ENCODE measurements at places on chromosomes 7 and 10. TPM values are rescaled to one million over a fixed set of nuclear protein-coding genes. Genes with fewer than 3 reads are reported as not detected.

GRCh38 chr10:123229927-123230630 lies 75.9 kb downstream of the BUB3 start:
- DNase-seq, result no peak
- no peaks in the 10 kb centered on the region for H3K27me3 ChIP-seq
- H3K4me1 ChIP-seq, result no peaks in the 10 kb centered on the region
- H3K27ac ChIP-seq, result no peak overlapping the region
- no peak overlapping the region for H3K4me3 ChIP-seq

DNA sequence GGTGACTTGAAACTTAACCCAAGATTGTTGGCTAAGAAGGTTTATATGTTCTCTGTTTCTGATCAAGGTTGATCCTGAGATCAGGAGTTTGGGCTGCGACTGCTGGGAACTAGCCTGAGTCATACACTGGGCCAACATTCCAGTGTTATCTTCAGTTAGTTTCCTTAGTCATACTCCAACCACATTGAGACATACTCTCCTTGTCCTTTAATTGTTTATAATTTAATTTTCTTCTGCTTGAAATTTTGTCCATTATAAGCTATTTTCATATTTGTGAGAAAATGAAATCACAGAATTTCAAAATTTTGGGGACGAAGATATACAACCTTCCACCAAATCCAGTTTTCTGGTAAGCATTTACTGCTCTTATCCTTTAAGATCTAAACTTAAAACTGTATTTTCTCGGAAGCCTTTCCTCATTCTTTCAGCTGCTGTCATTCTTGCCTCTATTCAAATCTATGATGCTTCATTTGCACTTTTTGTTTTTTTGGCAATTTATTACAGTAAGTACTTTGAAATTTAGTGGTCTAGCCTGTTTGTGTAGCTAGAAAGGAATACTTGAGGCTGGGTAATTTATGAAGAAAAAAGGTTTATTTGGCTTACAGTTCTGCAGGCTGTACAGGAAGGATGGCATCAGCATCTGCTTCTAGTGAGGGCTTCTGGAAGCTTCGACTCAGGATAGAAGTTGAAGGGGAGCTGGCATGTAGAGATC lies 63.4 kb upstream of the POT1 start:
- no peaks in the 10 kb centered on the region for H3K36me3 ChIP-seq
- no peak for DNase-seq
- H3K27me3 ChIP-seq, result no peaks in the 10 kb centered on the region
- H3K4me1 ChIP-seq, result no peaks in the 10 kb centered on the region
- no peak overlapping the region for H3K27ac ChIP-seq

- no peaks in the 10 kb centered on the region for H3K4me1 ChIP-seq
- no peaks in the 10 kb centered on the region for H3K27me3 ChIP-seq
- no peaks in the 10 kb centered on the region for H3K36me3 ChIP-seq
- H3K27ac ChIP-seq, result no peak overlapping the region
- no peak overlapping the region for H3K4me3 ChIP-seq
These were observed 422.0 kb downstream of the CALN1 start for GRCh38 chr7:71990138-71990462.

UBN2 gene
- 11.8 TPM for total RNA-seq

- no peak overlapping the region for H3K4me3 ChIP-seq
- H3K27me3 ChIP-seq, result no peaks in the 10 kb centered on the region
- H3K4me1 ChIP-seq, result no peaks in the 10 kb centered on the region
- no peaks in the 10 kb centered on the region for H3K36me3 ChIP-seq
- DNase-seq, result no peak
- no peak overlapping the region for H3K27ac ChIP-seq
These were observed 65.1 kb upstream of the VSTM2A start for GRCh38 chr7:54477083-54477482.

TMEM213 gene
- not detected for total RNA-seq

LRRTM3 gene
- not detected for total RNA-seq

DNA sequence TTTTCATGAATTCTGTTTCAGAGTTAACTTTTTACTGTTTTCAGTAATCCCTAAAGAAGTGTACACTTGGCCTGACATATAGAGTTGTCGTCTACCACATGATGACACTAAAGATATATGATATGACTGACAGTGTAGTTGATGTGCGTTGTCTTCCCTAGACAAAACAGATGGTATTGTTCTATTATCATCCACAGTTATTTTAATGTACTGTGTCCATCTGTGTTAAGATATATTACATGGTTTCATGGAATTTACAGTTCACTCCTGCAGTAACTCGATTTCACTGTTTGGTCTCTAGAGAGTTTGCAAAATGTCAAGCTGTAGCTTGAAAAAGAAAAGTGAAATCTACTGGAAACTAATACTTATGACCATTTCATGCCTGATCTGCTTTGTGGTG lies 18.1 kb downstream of the FOXP2 start:
- H3K27me3 ChIP-seq, result no peaks in the 10 kb centered on the region
- H3K27ac ChIP-seq, result no peak overlapping the region
- no peak overlapping the region for H3K4me3 ChIP-seq
- H3K36me3 ChIP-seq, result no peaks in the 10 kb centered on the region
- no peak for DNase-seq
- H3K4me1 ChIP-seq, result no peaks in the 10 kb centered on the region

FKBP6 gene
- total RNA-seq, result not detected

DNA sequence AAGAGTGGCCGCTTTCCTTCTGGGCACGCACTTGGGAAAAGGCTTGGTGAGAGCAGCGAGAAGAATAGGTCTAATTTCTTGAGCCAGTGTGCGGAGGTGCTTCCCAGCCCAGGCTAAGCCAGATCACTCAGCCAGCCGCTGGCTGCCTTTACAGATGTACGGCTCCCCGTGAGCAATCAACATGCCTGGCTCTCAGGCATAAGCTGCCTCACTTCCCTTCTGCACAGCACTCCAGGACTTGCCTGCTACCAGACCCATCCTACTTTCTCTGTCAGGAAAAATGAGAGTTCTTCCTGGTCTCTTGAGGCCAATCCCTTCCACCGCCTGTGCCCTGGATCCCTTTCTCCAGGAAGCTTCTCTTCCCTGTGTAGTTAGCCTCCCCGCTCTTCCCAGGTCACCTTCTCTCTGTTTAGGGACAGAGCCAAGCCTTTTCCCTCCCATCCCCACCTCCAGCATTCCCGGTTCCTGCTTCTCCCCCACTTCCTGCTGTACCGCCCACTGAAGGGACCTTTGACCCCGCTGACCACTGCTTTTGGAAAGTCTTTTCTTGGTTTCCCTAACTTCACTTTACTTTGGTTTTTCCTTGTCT lies 1.1 kb upstream of the ACTR3C start:
- H3K27ac ChIP-seq, result peak overlapping the region; percentile 99
- peaks cover 43% of the 10 kb centered on the region for H3K36me3 ChIP-seq
- peak overlapping the region; percentile 97 for H3K4me3 ChIP-seq
- peaks cover 39% of the 10 kb centered on the region for H3K4me1 ChIP-seq
- no peaks in the 10 kb centered on the region for H3K27me3 ChIP-seq

PNLIPRP1 gene
- not detected for total RNA-seq

DNA sequence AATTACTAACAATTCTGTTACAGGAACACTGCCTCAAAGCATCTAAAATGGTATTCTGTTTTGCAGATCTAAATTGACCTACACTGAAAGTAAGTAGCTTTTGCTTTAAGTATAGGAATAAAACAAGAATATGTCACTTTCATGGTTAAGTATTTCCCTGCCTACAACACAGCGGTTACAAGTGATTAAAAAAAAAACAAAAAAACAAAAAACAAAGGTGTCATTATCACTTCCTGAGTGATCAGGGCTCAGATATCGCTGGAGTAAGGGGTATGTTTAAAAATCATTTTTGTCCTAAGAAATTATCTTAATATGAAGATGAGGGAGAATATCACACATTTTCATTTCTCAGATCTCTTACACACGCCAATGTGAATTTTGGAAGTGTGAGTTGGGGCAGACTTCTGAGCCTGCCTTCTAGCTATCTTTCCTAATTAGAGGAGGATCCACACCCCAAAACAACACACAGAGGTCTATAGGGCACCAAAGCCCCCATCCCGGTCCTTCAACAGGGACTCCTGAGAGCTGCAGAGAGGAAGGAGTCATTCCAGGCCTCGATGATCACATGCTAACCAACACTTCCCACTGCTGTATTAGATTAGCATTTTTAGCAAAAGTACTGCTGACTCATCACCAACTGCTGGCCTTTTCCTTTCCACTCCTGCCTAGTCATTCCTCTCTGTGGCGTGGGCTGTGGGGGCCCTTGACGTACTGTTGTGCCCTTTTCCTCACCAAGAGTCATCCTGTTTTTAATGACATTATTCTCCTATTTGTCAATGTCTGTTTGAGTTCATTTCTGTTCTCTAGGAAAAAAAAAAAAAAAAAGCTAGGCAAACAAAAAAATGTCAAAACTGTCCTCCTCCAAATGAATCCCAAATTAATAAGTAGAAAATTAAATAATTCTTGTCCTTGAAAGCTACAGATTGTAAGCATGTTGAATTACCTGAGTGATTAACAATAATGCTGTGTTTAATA lies 31.2 kb downstream of the PRTFDC1 start:
- no peaks in the 10 kb centered on the region for H3K27me3 ChIP-seq
- H3K36me3 ChIP-seq, result peaks cover 9% of the 10 kb centered on the region
- H3K4me1 ChIP-seq, result peaks cover 15% of the 10 kb centered on the region

THNSL1 gene
- total RNA-seq, result 2.6 TPM

GRCh38 chr10:13001041-13001886 lies at the start of gene CCDC3:
CCDC3 (minus strand) TSS chr10:13001713; CDS start chr10:13001570, 143 bp downstream.
- H3K36me3 ChIP-seq, result no peaks in the 10 kb centered on the region
- DNase-seq, result no peak

DNA sequence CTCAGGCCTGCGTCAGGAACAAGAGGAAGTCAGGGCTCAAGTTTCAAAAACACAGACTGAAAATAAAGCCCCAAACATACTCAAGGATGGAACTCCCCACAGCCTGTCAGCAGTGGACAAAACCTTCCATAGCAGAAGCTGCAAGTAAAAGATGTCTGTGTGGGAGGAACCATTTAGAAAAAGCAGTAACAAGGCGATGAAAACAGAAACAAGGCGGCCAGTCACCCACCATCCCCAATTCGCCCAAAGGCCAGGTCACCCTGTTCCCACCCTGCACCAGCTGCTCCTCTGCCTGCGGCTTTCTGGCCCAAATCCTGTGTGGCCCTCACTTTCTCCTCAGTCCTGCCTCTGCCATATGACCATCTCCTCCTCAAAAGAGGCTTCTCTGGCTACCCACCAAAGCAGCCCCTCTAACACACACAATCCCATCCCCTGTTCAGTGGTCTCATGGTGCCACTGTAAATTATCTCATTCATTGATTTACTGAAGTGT lies 27.8 kb downstream of the KCNMA1 start:
- H3K27ac ChIP-seq, result no peak overlapping the region
- no peak for DNase-seq
- no peaks in the 10 kb centered on the region for H3K36me3 ChIP-seq

GRCh38 chr7:131652934-131653333 lies 96.5 kb upstream of the PODXL start:
- no peaks in the 10 kb centered on the region for H3K36me3 ChIP-seq
- peaks cover 4% of the 10 kb centered on the region for H3K27me3 ChIP-seq
- H3K27ac ChIP-seq, result no peak overlapping the region
- DNase-seq, result no peak
- H3K4me3 ChIP-seq, result no peak overlapping the region

DNA sequence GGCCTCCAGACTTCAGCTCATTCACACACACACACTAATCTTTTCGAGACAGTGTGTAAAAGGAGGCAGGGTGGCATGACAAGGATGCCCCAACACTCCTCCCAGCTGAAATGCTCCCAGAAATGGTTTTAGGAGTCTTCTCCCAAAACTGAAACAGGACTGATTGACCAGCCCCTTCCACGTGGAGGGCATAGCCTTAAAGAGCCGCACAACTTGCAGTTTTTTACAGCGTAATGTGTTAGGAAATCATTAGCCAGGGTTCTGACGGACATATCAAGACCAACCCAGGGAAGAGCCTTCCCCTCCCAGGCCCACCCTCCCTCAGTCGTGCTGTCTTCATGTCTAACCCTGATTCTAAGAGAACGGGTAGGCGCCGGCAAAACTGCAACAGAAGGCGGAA lies 224.6 kb downstream of the TNS3 start:
- peaks cover 5% of the 10 kb centered on the region for H3K4me1 ChIP-seq
- H3K4me3 ChIP-seq, result no peak overlapping the region
- H3K27ac ChIP-seq, result no peak overlapping the region
- no peaks in the 10 kb centered on the region for H3K27me3 ChIP-seq
- no peaks in the 10 kb centered on the region for H3K36me3 ChIP-seq
- DNase-seq, result no peak

GCK gene
- total RNA-seq, result not detected

DNA sequence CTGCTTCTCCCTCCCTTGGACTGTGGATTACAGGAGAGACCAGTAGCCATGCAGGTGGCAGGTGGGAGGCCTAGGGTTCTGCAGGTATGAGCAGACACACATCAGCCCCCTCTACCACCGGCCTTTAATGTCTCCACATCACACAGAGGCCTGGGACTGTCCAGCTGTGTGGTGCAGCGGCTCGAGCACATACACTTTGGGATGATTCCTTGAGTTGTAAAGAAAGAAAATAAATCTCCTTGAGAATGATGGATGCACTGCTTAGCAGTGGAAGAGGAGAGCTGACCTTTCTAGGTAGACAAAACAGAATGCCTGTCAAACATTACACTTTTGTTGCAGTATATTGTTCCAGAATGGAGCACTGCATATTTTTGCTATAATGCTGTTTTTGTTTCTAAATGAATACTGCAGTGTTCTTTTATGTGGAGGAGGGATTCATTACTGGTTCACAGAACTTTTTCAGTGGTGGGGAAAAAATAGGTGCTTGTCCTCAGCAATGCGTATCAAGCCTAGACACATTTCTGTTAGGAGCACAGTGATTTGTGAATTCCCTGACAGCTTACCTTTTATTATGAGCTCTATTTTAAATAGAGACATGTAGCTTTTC lies 66.0 kb downstream of the PTPRE start:
- peaks cover 11% of the 10 kb centered on the region for H3K27me3 ChIP-seq
- DNase-seq, result no peak
